ENCODE measurements at places on chromosomes 13 and 19. TPM values are rescaled to one million over a fixed set of nuclear protein-coding genes. Genes with fewer than 3 reads are reported as not detected.

DNA sequence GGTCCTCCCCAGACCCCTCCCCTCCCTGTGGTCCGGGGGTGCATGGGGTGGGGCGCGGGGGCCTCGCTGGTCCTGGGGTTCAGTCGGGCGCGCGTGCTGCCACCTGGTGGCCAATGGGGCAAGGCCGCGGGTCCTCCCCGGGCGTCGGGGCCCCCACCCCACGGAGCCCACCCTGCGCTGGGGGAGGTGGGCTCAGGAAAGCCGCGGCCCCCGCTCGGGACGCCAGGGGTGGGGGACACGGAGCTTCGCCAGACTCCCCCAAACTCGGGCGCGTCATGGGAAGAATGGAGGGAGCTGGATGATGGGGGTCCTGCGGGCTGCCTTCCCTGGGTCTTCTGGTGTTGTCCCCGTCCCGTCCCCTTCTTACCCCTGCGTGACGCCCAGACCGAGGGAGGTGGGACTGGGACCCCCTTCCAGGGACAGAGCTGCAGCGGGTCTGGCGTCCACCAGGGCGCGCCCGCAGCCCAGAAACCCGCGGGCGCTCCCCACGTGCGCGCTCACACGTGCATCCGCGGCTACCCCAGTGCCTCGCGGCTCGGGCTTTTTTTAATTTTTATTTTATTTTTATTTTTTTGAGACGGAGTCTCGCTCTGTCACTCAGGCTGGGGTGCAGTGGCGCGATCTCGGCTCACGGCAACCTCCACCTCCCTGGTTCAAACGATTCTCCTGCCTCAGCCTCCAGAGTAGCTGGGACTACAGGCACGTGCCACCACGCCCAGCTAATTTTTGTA, 19.8 kb upstream of the TCF3 start:
- peak; percentile 60 for DNase-seq

GRCh38 chr19:57907394-57907793, 9.0 kb downstream of the ZNF417 start:
- no peak for DNase-seq

- DNase-seq = no peak
Measured at GRCh38 chr13:113551081-113552000, 33.2 kb upstream of the TFDP1 start.

DNA sequence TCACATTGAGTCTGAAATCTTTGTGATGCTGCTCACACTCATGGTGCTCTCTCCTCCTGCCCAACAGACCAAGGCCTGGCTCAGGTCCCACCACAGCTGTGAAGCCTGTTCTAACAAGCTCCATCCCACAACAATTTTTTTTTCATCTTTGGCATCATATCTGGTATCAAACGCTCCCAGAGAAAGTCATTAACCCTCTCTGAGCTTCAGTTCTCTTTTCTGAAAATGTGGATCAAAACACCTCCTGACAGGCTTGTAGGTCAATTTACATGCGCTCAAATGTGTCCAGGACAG, 224.4 kb downstream of the LACC1 start:
- DNase-seq = peak; percentile 54

GRCh38 chr13:45833663-45834375, 17.7 kb downstream of the SIAH3 start:
- DNase-seq = no peak

DNA sequence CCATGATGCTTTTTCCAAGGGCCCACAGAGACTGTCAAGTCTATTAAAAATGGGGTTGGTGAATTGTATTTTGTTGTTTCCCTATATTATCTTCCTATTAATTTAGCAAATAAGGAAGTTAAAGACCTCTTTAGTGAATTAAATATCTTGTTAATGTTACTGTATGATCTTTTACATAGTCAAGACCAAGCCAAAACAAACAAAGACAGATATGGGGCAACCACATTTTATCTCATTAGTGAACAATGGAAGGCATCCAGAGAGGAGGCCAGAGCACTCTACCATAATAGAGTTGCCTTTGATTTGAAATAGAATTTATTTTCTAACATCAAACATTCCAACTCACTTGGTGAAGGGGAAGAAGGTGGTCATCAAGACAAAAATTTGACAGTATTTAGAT, 169.4 kb downstream of the B3GLCT start:
- no peak for DNase-seq

GRCh38 chr19:33402421-33403220, 29.1 kb downstream of the CEBPG start:
- peak; percentile 50 for DNase-seq

GRCh38 chr13:38879278-38879677, 111.4 kb downstream of the STOML3 start:
- peak; percentile 10 for DNase-seq

DNA sequence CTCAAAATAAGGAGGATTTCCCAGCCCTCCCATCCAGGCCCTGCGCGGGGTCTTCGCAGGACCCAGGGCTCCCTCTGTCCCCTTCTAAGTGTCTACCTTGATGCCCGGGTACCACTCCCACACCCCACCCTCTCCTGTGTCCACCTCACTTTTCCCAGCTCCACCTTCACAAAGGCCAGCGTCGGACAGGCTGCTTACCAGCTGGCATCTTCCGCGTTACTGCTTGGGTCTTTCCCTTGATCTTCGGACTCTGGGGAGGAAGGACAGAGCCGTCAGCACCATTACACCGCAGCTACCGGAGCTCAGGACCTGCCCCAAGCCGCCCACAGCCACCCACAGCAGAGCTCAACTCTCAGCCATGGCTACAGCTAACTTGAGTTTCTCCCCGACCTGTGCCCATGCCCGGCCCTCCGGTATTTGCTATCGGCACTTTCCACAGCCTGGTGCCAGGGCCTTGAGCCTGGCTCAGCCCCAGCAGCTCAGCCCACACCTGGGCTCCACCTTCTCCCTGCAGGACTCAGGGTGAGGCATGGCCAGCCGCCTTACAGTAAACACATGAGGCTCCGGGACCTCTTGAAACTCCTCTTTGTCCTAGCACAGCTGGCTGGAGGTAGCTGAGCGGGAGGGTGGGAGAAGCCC, 3.8 kb downstream of the C13orf46 start:
- DNase-seq = peak; percentile 77

GRCh38 chr13:113207890-113208420, 514 bp downstream of the PCID2 start:
- DNase-seq = peak; percentile 72

- DNase-seq = no peak
Measured at GRCh38 chr19:17309965-17310461, 650 bp downstream of the DDA1 start.

DNA sequence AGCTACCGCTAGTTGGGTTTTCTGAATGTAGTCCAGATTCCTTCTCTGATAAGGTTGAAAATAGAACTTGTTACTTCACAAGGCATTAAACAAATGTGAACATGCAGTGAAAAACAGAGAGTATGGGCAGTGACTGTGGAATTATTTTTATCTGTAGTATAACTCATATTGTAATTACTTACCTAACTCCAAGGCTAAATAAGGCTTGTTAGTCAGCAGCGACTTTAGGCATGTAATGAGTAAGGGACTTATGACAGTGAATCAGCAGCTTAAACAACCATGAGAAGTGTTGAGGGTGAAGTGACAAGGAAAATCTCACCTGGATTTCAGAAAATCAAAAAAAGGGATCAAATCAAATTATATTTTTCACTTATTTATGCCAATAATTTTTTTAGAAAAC, 1719.5 kb upstream of the MIR17HG start:
- DNase-seq = no peak

- peak; percentile 77 for DNase-seq
Measured at GRCh38 chr19:10587022-10587838, at the start of gene AP1M2. Gene AP1M2 (minus strand): TSS chr19:10587312. CDS start chr19:10587231, 81 bp downstream.

DNA sequence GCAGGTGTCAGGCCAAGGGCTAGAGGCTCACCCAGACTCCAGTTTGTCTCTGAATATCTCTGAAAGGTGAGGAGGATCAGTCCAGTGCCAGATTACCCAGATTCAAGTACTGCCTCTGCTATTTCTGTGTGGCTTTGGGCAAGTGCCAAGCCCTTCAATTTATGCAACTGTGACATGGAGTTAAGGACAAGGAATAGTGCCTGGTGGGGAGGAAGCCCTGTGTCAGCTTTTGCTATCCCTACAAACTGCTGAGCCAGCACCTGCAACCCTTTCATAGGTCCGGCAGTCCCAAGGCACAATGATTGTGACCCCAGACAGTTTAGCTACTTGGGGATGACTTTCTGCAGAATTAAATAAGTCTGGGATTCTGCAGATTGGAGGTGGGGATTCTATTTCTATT, 123.0 kb downstream of the KL start:
- DNase-seq = peak; percentile 54

- peak; percentile 100 for DNase-seq
Measured at GRCh38 chr19:1269065-1269477, at the start of gene CIRBP. Gene CIRBP (plus strand): TSS chr19:1269332. CDS start chr19:1270934, 1,602 bp downstream.

DNA sequence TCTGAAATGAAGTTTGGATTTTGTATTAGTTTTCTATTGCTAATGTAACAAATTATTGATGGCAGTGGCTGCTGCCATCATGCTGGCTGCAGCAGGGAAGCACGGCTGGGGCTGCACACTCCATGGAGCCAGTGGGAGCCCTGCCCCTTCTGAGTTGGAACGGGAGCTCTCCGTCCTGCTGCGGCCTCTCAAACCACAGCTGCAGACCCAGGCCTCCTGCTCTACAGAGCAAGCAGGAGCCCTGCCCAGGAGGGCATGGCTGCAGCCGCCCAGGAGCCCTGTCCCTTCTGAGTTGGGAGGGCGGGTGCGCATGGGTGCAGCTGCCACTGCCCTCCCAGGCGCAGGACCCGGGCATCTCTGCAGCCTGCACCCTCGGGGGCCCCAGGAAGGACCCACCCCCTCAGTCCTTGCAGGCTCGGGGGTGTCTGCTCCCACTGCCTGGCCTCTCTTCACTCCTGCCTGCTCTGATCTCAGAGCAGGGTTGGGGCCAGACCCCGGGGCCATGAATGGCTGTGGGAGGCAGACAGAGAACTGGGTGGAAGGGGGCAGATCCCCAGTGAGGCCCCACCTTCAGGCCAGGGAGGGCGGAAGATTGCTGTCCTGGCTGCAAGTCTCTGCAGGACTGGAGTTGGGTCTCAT, 21.0 kb upstream of the ESD start:
- DNase-seq = no peak

- DNase-seq = peak; percentile 82
Measured at GRCh38 chr19:28485292-28485691, 727.7 kb downstream of the UQCRFS1 start.

GRCh38 chr13:114090476-114090875, 41.9 kb downstream of the RASA3 start:
- no peak for DNase-seq

- DNase-seq = no peak
Measured at GRCh38 chr13:100646030-100646673, 28.4 kb downstream of the TMTC4 start.

DNA sequence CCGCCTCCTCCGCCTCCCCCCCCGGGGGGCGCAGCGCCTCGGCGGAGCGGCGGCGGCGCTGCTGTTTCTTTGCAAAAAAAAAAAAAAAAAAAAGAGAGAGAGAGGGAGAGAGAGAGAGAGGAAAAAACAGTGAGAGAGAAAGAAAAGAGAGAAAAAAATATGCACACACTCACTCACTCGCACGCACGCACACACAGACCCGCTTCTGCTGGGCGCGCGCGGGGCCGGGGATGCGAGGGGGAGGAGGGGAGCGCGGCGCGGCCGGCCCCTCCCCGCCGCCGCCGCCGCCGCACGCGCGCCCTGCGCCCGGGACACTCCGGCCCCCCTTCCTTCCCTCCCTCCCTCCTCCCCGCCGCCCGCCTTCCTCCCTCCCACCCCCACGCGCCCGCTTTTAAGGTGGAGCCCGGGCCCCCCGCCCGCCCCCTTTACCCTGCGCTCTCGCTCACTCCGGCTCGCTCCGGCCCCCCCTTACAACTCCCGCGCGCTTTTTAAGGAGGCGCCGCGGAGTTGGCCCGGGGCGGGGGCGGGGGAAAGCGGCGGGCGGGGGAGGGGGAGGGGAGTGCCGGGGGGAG, at the start of gene SAMD1:
Gene SAMD1 (minus strand): TSS at position 243 of the 572 bp plus-strand sequence.
- peak; percentile 94 for DNase-seq

GRCh38 chr19:14006766-14007562, 844 bp upstream of the RFX1 start:
- DNase-seq = peak; percentile 91

GRCh38 chr13:23060959-23061358, 119.8 kb upstream of the SGCG start:
- DNase-seq = no peak

- no peak for DNase-seq
Measured at GRCh38 chr13:98613591-98613990, 36.7 kb upstream of the STK24 start.

DNA sequence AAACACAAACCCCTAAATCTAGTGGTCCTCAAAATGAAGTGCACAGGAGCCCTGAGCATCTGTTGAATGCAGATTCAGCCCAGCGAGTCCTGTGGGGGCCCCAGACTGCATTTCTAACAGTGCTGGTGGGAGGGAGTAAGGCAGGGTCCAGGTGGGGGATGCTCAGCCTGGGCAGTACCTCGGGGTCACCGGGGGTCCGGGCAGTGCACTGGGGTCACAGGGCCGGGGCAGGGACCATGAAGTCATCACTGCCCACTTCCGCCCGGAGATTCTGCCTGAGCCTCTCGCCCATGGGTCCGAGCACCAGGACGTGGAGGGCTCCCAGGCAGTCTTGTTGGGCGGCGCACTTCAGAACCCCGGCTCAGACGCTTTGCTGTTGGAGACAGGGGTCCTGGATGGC, 838 bp upstream of the ATP4B start:
- no peak for DNase-seq

- no peak for DNase-seq
Measured at GRCh38 chr19:47421844-47422395, 2.6 kb upstream of the MEIS3 start.

GRCh38 chr19:1273263-1274041, 1.9 kb upstream of the FAM174C start:
- DNase-seq = no peak

- DNase-seq = peak; percentile 4
Measured at GRCh38 chr13:38398711-38399493, 49.3 kb downstream of the UFM1 start.

- no peak for DNase-seq
Measured at GRCh38 chr19:30144802-30145201, 202.8 kb downstream of the URI1 start.

- no peak for DNase-seq
Measured at GRCh38 chr13:90717451-90717936, 630.0 kb upstream of the MIR17HG start.

DNA sequence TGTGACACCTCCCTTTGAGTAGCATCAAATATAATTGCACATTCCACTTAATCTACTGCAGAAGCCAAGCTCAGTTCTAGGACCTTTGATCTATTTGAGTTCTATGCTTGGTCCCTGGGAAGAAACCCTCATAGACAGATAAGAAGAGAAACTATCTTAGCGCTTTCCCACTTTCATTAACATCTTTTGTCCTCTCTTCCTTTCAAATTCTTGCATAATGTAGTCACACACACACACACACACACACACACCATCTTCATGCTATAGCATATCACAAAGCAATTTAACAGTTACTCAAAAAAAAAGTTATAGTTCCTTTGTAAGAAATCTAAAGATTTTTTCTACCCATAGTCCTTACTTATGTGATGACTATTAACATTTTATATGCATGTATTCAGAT, 735.9 kb upstream of the PCDH9 start:
- DNase-seq = no peak

GRCh38 chr19:53157626-53158025, 1.2 kb downstream of the ZNF347 start:
- DNase-seq = no peak

- no peak for DNase-seq
Measured at GRCh38 chr19:50178320-50178719, 15.2 kb upstream of the IZUMO2 start.

- peak; percentile 67 for DNase-seq
Measured at GRCh38 chr13:27171244-27171826, at the start of gene USP12. Gene USP12 (minus strand): TSS chr13:27171811. CDS start chr13:27171639, 172 bp downstream.

Gene KLK14
- not detected for total RNA-seq

Gene RPL18
- total RNA-seq = 1,336 TPM

Gene APOC1
- 12.7 TPM for total RNA-seq

Gene ZNF607
- total RNA-seq = 6.2 TPM

Gene CELF5
- total RNA-seq = 0.79 TPM

Gene ETV2
- total RNA-seq = 0.76 TPM

Gene ZNF667
- total RNA-seq = 0.41 TPM

Gene TNFSF11
- 0.13 TPM for total RNA-seq

Data from mucosa of descending colon (tissue), 3 donors.